ENCODE measurements at places on chromosomes 7 and 10.

- H3K27ac ChIP-seq: no peak overlapping the region
- no peak overlapping the region for H3K4me3 ChIP-seq
- H3K4me1 ChIP-seq: no peaks in the 10 kb centered on the region
- DNase-seq: no peak
- H3K27me3 ChIP-seq: no peaks in the 10 kb centered on the region
Observed at GRCh38 chr7:14905764-14906163, 3.2 kb upstream of the DGKB start.

DNA sequence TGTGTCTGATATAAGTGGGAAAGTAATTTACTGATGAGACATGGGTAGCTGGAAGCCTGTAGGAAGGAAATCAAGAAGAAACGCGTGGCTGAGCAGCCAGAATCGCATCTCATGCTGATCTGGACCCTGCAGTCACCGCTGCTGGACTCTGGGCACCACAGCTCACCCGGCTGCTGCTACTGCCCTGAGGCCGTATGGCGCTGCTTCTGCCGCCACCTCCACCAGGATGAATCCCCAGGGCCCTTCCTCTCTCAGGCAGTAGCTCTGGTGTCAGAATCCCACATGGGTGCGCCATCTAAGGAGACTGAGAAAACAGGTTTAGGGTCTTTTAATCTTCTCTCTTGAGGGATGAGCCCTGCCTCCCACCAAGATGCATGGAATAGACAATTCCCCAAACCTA is 70.3 kb upstream of the AGK start:
- H3K27me3 ChIP-seq: peaks cover 20% of the 10 kb centered on the region
- no peaks in the 10 kb centered on the region for H3K4me1 ChIP-seq
- no peak overlapping the region for H3K4me3 ChIP-seq
- no peaks in the 10 kb centered on the region for H3K36me3 ChIP-seq
- no peak overlapping the region for H3K27ac ChIP-seq

DNA sequence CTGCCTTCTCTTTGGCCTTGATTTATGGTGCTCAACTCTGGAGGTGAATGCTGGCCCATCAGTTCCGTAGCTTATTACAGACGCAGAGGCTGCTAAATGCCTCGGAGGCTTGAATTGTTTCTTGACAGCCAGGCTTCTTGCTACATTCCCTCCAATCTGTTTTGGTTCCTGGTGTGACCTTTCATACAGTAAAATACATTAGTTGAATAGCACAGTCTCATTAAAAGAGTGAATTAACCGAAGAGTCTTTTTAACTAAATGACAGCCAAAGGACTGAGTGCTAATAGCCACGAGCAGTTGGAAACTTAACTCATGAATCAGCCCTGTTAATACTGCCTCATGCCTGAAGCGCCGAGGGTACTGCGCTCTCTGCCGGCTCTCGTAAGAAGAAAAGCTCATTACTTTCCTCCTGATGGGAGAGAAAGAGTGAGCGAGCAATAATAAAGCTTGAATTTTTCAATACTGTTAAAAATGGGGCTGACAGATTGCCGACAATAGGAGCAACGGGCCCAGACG is 236.4 kb upstream of the GPR26 start:
- peaks cover 9% of the 10 kb centered on the region for H3K27me3 ChIP-seq
- no peak for DNase-seq
- no peaks in the 10 kb centered on the region for H3K4me1 ChIP-seq
- no peak overlapping the region for H3K4me3 ChIP-seq

DNA sequence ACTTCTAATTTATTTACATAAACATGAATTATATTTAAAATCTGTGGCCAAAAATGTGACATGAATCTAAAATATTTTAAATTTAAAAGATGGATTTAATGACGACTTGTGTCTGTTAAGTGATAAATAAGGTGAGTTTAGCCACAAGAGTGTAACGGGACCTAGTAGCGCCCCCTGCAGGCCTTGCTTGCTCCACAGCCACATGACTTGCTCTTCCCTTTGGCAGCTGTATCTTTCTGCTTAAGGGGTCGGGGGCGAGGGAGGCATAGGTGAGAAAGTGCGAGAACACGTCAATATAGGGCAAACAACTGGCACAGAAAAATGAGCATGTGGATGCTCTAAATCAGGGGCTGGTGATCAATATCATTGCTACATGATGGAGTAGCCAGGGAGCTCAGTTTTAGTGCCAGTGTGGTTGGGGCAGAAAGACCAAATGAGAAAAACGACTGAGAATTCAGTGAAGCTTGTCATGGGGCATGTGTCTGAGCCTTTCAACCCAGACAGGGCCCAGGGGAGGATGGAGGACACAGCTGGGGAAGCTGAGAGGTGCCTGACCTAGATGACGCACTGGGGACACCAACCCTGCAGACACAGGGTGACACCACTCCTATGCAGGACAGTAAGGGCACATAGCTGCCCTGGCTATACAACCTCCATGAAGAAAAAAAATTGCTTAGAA is 49.8 kb downstream of the PAXIP1 start:
- peaks cover 4% of the 10 kb centered on the region for H3K4me1 ChIP-seq
- H3K4me3 ChIP-seq: no peak overlapping the region
- peaks cover 77% of the 10 kb centered on the region for H3K36me3 ChIP-seq

- no peak overlapping the region for H3K27ac ChIP-seq
- no peak overlapping the region for H3K4me3 ChIP-seq
- DNase-seq: no peak
Observed at GRCh38 chr10:59942556-59942955, 36.2 kb upstream of the CCDC6 start.

DNA sequence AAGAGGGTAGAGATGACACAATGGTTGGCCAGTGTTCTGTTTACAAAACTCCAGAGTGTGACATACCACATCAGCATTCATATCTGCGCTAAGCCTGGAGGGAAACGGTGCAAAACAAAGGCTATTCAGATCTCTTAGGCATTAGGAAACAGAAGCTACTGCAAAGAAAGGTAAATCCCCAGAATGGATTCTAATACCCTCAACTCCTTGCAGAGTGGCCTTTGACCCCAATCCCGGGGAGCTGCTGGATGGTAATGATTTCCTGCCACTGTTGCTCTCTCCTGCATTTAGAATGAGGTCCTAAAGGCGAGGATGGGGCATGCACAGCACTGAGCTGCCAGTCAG is 65.2 kb downstream of the AOAH start:
- H3K4me3 ChIP-seq: no peak overlapping the region
- H3K27ac ChIP-seq: peak overlapping the region; percentile 81
- H3K4me1 ChIP-seq: peaks cover 30% of the 10 kb centered on the region
- DNase-seq: no peak

DNA sequence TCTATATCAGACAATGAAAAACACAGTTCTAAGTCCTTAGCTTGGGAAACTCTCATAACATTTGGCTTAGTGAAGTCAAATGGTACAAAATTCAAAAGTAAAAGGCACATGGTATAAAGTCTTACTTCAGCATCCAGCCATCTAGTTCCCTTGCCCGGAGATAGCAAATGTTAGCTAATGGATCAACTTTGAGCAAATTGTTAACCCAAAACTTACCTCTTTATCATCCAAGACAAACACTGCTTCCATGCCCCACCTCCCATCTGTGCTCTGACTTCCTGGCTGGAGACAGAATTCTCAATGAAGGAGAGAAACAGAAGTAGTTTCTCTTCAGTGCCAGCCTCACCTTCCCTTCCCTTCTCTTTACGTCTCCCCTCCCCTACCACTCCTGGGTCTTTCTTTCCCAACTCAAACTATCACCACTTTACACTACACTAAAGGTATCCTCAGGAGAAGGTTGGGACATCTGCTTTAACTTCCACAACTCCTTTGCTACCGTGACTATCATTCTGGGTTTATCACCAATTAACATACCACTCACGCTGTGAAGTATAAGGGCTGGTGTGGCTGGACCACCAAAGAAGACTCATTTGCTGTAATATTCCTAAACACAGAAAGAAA is 21.2 kb upstream of the ZNRF2 start:
- H3K27me3 ChIP-seq: peaks cover 2% of the 10 kb centered on the region
- no peak overlapping the region for H3K27ac ChIP-seq
- H3K4me3 ChIP-seq: no peak overlapping the region
- DNase-seq: no peak

DNA sequence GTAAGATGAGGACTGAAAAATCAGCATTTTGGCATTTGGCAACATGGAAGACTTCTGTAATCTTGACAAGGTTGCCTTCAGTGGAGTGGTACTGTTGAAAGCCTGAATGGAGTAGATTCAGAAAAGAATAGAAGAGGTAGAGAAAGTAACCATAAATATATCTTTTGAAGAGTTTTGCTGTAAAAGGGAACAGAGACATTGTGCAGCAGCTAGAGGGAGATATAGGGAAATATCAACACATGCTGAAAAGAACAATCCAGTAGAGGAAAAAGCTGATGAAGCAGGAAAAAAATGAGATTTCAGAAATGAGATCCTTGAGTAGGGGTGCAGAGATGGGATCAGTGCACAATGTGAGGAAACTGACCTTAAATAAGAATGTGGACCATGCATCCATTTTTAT is 60.0 kb downstream of the RAPGEF5 start:
- no peak overlapping the region for H3K27ac ChIP-seq
- no peak for DNase-seq
- no peaks in the 10 kb centered on the region for H3K36me3 ChIP-seq

GRCh38 chr10:113026679-113027078 is 76.6 kb downstream of the TCF7L2 start:
- no peak for DNase-seq
- peaks cover 2% of the 10 kb centered on the region for H3K27me3 ChIP-seq
- no peak overlapping the region for H3K4me3 ChIP-seq
- peaks cover 6% of the 10 kb centered on the region for H3K36me3 ChIP-seq
- no peak overlapping the region for H3K27ac ChIP-seq

DNA sequence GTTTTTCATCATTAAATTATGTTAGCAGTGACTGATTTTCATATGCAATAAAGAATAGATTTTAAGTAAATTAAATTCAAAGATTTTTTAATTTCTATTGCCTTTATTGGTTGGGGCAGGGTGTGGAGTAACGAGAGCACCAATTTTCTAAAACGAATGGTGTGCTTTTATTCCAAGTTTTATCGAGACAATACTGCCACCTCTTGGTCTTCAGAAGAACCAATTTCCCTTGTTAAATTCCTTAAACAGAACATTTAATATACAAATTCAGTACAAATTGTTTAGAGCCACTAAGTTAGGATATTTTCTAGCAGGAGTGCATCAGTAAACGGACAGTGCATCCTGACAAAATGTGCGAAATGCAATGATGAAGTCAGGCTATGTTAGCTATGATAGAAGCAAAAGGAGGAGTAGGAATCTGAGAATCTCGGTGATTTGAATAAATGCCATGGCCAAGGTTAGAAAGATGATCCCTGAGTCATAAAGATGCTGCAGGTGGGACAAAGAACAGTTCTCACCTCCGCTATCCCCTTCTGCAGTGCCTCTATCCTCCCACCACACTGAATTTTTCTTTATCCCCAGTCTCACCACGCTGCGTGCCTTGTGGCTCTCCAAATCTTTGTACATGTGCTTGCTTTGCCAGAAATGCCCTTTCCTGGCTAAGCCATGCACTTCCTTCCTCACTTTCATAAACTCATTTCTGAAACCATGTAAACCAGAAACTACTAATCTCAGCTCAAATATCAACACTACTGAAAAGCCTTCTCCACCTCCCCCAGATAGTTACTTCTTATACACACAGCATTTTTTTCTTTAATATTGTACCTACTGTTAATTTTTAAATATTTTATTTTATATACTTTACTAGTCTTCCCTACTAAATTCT is 31.9 kb upstream of the AGBL3 start:
- H3K27ac ChIP-seq: no peak overlapping the region
- H3K36me3 ChIP-seq: no peaks in the 10 kb centered on the region
- peaks cover 2% of the 10 kb centered on the region for H3K4me1 ChIP-seq
- no peak overlapping the region for H3K4me3 ChIP-seq
- peak; percentile 58 for DNase-seq

DNA sequence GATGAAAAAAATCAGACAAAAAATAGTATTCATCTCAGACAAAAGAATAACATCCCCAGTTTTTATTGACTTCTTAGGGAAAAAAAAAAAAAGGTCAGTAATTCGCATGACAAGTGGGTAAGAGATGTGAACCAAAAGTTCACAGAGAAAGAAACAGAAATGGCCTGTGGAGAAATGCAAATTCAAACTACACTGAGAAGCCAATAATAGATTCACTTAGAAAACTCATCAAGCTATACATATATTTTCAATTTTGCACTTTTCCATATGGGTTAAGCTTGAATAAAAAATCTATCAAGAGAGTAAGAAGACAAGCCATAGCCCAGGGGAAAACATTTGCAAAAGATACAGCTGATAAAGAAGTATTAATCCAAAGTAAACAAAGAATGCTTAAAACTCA is 28.0 kb downstream of the HERC4 start:
- H3K36me3 ChIP-seq: no peaks in the 10 kb centered on the region
- H3K4me3 ChIP-seq: no peak overlapping the region
- H3K27ac ChIP-seq: no peak overlapping the region
- no peak for DNase-seq

DNA sequence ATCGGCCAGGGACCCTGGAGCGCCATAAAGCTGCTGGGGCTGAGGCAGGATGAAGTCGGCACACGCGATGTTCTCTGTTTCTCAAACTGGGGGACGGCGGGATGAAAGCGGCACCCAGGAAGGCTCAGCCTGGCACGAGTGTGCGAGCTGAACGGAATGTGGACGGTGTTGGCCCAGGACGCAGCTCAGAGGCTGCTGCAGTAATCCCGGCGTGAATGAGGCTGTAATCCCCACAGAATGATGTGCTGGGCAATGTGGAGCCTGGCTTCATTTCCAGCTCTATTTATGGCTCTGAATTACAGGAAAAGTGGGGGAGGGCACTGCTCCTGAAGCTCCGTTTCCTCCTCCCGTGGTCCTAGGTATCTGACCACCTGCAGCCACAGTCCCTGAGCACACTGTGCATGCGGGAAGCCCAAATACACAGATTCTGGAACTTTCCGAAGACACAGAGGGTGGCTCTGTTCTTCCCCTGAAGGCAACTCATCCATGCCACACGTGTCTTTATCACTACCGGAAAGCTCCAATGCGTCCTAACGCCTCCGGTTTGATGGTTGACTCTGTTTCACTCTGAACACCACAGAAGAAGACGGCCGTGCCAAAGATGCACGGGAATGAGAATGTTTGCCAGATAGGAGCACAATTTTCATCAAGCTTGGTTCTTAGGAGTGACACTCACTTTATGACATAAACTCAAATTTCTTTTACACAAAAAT is 37.6 kb downstream of the KLF6 start:
- no peak overlapping the region for H3K27ac ChIP-seq
- H3K27me3 ChIP-seq: no peaks in the 10 kb centered on the region
- H3K4me1 ChIP-seq: no peaks in the 10 kb centered on the region
- no peak for DNase-seq

- no peak for DNase-seq
- H3K27me3 ChIP-seq: peaks cover 10% of the 10 kb centered on the region
- H3K27ac ChIP-seq: no peak overlapping the region
- no peaks in the 10 kb centered on the region for H3K4me1 ChIP-seq
- H3K36me3 ChIP-seq: no peaks in the 10 kb centered on the region
Observed at GRCh38 chr7:38585572-38586354, 45.4 kb downstream of the AMPH start.

- no peaks in the 10 kb centered on the region for H3K27me3 ChIP-seq
- peaks cover 15% of the 10 kb centered on the region for H3K4me1 ChIP-seq
- DNase-seq: no peak
- no peak overlapping the region for H3K27ac ChIP-seq
Observed at GRCh38 chr7:5626498-5626897, 155.0 kb downstream of the RNF216 start.

All from naive thymus-derived CD8-positive, alpha-beta T cell (primary cell).